Activated CD8-positive, alpha-beta T cell treated with anti-CD3 and anti-CD28 coated beads, Interleukin-2, amount 10 ng/mL, durations not matched to agents 7 days and 5 days (primary cell): ENCODE measurements at places on chromosomes 6 and 20. TPM values are rescaled to one million over a fixed set of nuclear protein-coding genes. Genes with fewer than 3 reads are reported as not detected.

LY6G6F gene
- not detected for total RNA-seq

SEL1L2 gene
- total RNA-seq: not detected

- no peak for DNase-seq
- no peaks in the 10 kb centered on the region for H3K27me3 ChIP-seq
- H3K4me3 ChIP-seq: no peak overlapping the region
- no peaks in the 10 kb centered on the region for H3K36me3 ChIP-seq
- H3K27ac ChIP-seq: no peak overlapping the region
- no peaks in the 10 kb centered on the region for H3K4me1 ChIP-seq
These were observed 87.8 kb upstream of the ASCC3 start for GRCh38 chr6:100968949-100969348.

GRCh38 chr6:75268121-75268987 lies 16.2 kb downstream of the TMEM30A start:
- H3K4me3 ChIP-seq: no peak overlapping the region
- no peak for DNase-seq
- H3K27me3 ChIP-seq: no peaks in the 10 kb centered on the region
- H3K4me1 ChIP-seq: peaks cover 25% of the 10 kb centered on the region
- H3K36me3 ChIP-seq: peaks cover 29% of the 10 kb centered on the region
- H3K27ac ChIP-seq: no peak overlapping the region

GRCh38 chr6:128508588-128509296 lies 11.7 kb downstream of the PTPRK start:
- no peak overlapping the region for H3K4me3 ChIP-seq
- H3K27me3 ChIP-seq: peaks cover 5% of the 10 kb centered on the region
- no peak overlapping the region for H3K27ac ChIP-seq
- no peak for DNase-seq
- no peaks in the 10 kb centered on the region for H3K4me1 ChIP-seq

GRCh38 chr20:61061981-61062380 lies 190.1 kb upstream of the CDH4 start:
- DNase-seq: no peak
- H3K27me3 ChIP-seq: no peaks in the 10 kb centered on the region
- H3K4me3 ChIP-seq: no peak overlapping the region
- no peak overlapping the region for H3K27ac ChIP-seq
- H3K4me1 ChIP-seq: no peaks in the 10 kb centered on the region

DNA sequence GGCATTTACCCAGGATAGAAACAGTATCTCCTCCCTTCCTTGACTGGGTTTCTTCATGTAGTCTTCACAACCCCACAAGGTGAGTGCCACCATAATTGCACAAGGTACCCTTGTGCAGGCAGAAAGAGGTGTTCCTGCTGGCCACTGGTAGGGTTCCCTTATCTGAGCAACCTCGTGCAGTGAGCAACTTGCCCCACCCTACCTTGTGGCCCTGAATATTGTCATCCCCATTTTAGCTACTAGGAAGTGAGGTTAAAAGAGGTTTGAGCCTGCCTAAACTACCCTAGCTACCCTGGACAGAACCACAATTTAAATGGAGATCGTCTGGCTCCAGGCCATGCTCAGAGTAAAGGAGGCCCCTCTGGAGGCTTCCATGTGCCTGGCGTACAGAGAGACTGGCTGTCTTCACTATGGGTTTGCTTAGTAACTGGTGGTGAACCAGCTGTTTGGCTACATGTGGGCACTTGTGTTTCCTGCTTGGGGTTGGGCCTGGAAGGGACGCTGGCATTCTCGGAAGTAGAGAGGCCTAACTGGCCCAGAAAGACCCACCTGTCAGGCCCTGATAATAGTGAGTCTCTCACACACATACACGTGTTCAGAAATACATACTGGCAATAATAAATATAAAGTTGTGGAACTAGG lies 148.8 kb downstream of the LRFN2 start:
- H3K4me3 ChIP-seq: no peak overlapping the region
- no peak for DNase-seq
- no peaks in the 10 kb centered on the region for H3K27me3 ChIP-seq
- H3K27ac ChIP-seq: no peak overlapping the region
- H3K4me1 ChIP-seq: peaks cover 31% of the 10 kb centered on the region

- peaks cover 45% of the 10 kb centered on the region for H3K4me1 ChIP-seq
- DNase-seq: peak; percentile 51
- no peak overlapping the region for H3K4me3 ChIP-seq
- no peaks in the 10 kb centered on the region for H3K27me3 ChIP-seq
These were observed 80.7 kb upstream of the CCN6 start for GRCh38 chr6:111973118-111973761.

DNA sequence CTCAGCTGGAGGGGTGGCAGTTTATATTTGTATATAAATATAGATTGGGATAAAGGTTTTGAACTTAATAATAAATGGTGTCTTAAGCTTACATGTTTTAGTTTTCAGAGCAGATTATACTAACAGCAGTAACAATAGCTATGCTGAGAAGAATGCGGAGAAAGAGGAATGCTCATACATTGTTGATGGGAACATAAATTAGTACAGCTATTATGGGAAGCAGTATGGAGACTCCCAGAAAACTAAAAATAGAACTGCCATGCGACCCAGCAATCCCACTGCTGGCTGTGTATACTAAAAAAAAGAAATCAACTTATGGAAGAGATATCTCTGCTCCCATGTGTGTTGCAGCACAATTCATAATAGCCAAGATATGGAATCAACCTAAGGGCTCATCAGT lies 127.9 kb downstream of the BCKDHB start:
- H3K4me1 ChIP-seq: no peaks in the 10 kb centered on the region
- H3K27ac ChIP-seq: no peak overlapping the region
- no peak overlapping the region for H3K4me3 ChIP-seq
- H3K27me3 ChIP-seq: no peaks in the 10 kb centered on the region

- no peak overlapping the region for H3K4me3 ChIP-seq
- H3K27me3 ChIP-seq: peaks cover 10% of the 10 kb centered on the region
- no peaks in the 10 kb centered on the region for H3K36me3 ChIP-seq
- no peak overlapping the region for H3K27ac ChIP-seq
- peaks cover 3% of the 10 kb centered on the region for H3K4me1 ChIP-seq
These were observed 70.9 kb upstream of the CCDC167 start for GRCh38 chr6:37570482-37571133.

DNA sequence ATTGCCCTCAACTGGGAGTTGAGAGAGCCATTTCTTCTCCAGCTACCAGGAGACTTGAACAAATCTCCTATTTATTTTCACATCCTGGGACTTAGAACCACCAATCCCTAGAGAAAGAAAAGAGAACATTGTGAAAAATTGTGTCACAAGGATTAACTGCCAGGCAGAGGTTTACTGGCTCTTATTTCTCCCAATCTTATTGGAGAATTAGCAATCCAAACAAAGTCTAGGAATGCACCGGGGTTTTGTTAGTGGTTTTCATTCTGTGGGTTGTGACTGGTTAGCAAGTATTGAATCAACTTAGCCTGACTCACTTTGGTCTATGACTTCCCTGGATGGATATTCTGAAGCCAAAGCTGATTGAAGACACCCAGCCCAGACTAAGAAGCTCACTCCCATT lies 21.2 kb upstream of the ENPP5 start:
- no peak overlapping the region for H3K27ac ChIP-seq
- no peak for DNase-seq
- H3K36me3 ChIP-seq: no peaks in the 10 kb centered on the region
- H3K4me3 ChIP-seq: no peak overlapping the region
- peaks cover 14% of the 10 kb centered on the region for H3K27me3 ChIP-seq

- peaks cover 16% of the 10 kb centered on the region for H3K36me3 ChIP-seq
- peak overlapping the region; percentile 9 for H3K27ac ChIP-seq
- no peak for DNase-seq
- no peak overlapping the region for H3K4me3 ChIP-seq
- no peaks in the 10 kb centered on the region for H3K4me1 ChIP-seq
These were observed 73.3 kb downstream of the MAP3K4 start for GRCh38 chr6:161064915-161065314.

GRCh38 chr20:46142124-46142523 lies 24.0 kb downstream of the CD40 start:
- no peaks in the 10 kb centered on the region for H3K36me3 ChIP-seq
- no peak overlapping the region for H3K4me3 ChIP-seq
- no peak overlapping the region for H3K27ac ChIP-seq
- H3K4me1 ChIP-seq: no peaks in the 10 kb centered on the region

- H3K36me3 ChIP-seq: peaks cover 2% of the 10 kb centered on the region
- DNase-seq: no peak
- no peak overlapping the region for H3K4me3 ChIP-seq
- H3K27ac ChIP-seq: no peak overlapping the region
- H3K4me1 ChIP-seq: peaks cover 63% of the 10 kb centered on the region
These were observed 156.3 kb downstream of the SCML4 start for GRCh38 chr6:107667790-107668189.

- H3K36me3 ChIP-seq: peaks cover 84% of the 10 kb centered on the region
- H3K4me3 ChIP-seq: no peak overlapping the region
- peaks cover 57% of the 10 kb centered on the region for H3K4me1 ChIP-seq
- no peak for DNase-seq
These were observed 52.2 kb downstream of the TOP1 start for GRCh38 chr20:41080866-41081265.

DNA sequence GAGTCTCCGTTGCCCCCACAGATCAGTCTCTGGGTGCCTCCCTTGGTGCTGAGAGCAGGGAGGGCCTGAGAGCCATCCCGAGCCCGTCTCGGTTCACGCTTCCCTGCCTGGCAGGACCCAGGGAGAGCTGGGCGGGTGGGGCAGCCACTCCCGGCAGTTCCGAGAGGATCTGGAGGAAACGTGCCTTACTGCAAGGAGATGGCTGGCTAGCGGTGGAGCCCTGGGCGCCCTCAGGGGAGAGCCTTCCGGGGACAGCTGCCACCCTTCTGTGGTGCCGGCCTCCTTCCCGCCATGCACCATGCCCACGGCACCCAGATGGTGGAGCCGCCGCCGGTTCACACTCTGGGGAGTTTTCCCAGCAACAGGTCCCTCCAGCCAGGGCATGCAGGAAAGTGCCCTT lies 45.8 kb upstream of the SLCO4A1 start:
- H3K27me3 ChIP-seq: peaks cover 50% of the 10 kb centered on the region
- H3K4me1 ChIP-seq: peaks cover 14% of the 10 kb centered on the region
- no peak for DNase-seq
- no peak overlapping the region for H3K27ac ChIP-seq

DNA sequence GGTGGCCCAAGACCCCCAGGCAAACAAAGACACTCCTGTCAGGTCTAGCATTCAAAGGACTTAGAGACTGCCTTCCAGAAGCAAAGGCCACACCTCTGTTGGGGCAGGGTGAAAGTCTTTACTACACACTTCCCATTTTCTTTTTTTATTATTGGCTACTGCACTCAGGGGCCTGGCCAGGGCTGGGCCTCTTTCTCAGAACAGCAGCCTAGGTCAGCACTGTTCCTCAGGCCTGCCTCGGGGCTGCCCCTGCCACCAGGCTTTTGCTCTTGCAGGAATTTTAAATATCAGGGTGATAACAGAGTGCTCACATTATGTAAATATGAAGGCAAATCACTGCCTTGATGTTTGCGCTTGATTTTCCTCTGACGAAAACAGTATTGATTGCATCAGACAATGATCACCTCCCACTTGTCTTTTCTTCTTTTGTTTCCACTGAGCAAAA lies 18.5 kb downstream of the GSTA4 start:
- no peak overlapping the region for H3K4me3 ChIP-seq
- H3K27ac ChIP-seq: no peak overlapping the region
- H3K27me3 ChIP-seq: peaks cover 17% of the 10 kb centered on the region

RIMS1 gene
- not detected for total RNA-seq

DNA sequence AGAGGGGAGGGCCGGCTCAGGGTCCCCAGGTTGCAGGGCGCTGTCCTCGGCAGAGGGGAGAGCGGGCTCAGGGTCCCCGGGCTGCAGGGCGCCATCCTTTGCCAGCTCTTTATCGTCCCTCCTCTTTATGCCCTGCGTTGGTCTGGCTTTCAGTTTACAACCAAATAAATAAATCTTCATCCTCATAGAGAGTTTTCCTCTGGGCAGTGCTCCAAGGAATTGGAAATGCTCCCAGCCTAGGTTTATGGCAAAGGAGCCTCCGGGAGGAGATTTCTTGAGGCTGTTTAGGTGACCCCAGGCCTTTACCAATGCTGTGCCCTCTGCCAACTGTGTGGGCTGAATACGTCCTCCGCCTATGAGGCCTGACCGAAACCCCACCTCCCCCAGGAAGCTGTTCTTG lies 60.2 kb downstream of the CHMP4B start:
- no peaks in the 10 kb centered on the region for H3K27me3 ChIP-seq
- no peak overlapping the region for H3K4me3 ChIP-seq
- no peaks in the 10 kb centered on the region for H3K4me1 ChIP-seq
- H3K27ac ChIP-seq: no peak overlapping the region
- H3K36me3 ChIP-seq: no peaks in the 10 kb centered on the region
- no peak for DNase-seq

GRCh38 chr6:83709748-83710050 lies 798 bp upstream of the SNAP91 start:
- no peak overlapping the region for H3K4me3 ChIP-seq
- DNase-seq: no peak
- peaks cover 33% of the 10 kb centered on the region for H3K27me3 ChIP-seq
- no peak overlapping the region for H3K27ac ChIP-seq

MLN gene
- total RNA-seq: not detected

GRCh38 chr20:40630713-40631112 lies 58.3 kb downstream of the MAFB start:
- no peak overlapping the region for H3K27ac ChIP-seq
- no peaks in the 10 kb centered on the region for H3K36me3 ChIP-seq
- DNase-seq: no peak
- H3K4me3 ChIP-seq: no peak overlapping the region
- H3K4me1 ChIP-seq: no peaks in the 10 kb centered on the region
- H3K27me3 ChIP-seq: no peaks in the 10 kb centered on the region

DNA sequence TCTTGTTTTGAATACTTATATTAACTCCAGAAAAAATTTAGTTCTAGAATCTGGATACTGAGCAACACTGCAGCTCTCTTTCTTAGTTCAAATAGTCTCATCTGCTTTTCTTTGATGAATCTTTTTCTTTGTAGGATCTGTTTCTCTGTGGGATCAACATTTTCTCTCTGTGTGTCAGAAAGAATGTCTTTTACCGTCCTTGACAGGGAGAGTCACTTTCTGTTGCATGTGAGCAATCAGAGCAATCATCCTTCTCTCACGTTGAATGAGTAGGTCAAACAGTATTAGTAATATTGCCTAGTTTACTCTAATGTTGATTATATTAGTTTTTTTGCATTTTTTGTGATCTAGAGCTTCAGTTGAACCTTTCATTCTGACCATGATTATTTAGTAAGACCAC lies 130.9 kb downstream of the TRMT11 start:
- DNase-seq: no peak
- H3K27me3 ChIP-seq: no peaks in the 10 kb centered on the region
- H3K36me3 ChIP-seq: no peaks in the 10 kb centered on the region
- no peak overlapping the region for H3K4me3 ChIP-seq
- no peaks in the 10 kb centered on the region for H3K4me1 ChIP-seq
- no peak overlapping the region for H3K27ac ChIP-seq

GRCh38 chr6:68114463-68115047 lies 520.5 kb upstream of the ADGRB3 start:
- H3K36me3 ChIP-seq: no peaks in the 10 kb centered on the region
- no peak overlapping the region for H3K27ac ChIP-seq
- H3K4me1 ChIP-seq: no peaks in the 10 kb centered on the region

GFRAL gene
- not detected for total RNA-seq

- no peaks in the 10 kb centered on the region for H3K27me3 ChIP-seq
- H3K27ac ChIP-seq: no peak overlapping the region
- no peak for DNase-seq
These were observed 269.0 kb upstream of the ECI2 start for GRCh38 chr6:4404415-4404814.
